ENCODE measurements at places on chromosomes 2 and 18. TPM values are rescaled to one million over a fixed set of nuclear protein-coding genes. Genes with fewer than 3 reads are reported as not detected.

- DNase-seq: no peak
Measured at GRCh38 chr18:26909599-26910290, 44.2 kb upstream of the AQP4 start.

LYPD6B gene
- total RNA-seq: not detected

PAX8 gene
- total RNA-seq: 0.64 TPM

GRCh38 chr2:41828052-41828643, 219.7 kb upstream of the PKDCC start:
- no peak for DNase-seq

DNA sequence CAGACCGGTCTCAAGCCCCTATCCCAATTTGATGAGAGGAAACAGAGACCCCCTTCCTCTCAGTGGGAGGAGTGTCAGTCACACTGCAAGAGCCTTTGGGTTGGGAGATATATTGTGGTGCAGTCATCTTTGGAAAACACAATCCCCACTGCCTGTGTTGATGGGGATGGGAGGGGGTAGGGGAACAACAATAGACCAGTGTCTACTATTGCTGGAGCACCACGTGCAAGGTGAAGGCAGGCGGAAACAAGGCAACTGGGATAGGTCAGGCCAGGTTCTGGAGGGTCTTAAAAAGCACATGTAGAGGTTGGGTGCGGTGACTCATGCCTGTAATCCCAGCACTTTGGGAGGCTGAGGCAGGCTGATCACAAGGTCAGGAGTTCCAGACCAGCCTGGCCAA, 127.9 kb downstream of the ZFP36L2 start:
- DNase-seq: no peak

CHRNG gene
- total RNA-seq: not detected

DNA sequence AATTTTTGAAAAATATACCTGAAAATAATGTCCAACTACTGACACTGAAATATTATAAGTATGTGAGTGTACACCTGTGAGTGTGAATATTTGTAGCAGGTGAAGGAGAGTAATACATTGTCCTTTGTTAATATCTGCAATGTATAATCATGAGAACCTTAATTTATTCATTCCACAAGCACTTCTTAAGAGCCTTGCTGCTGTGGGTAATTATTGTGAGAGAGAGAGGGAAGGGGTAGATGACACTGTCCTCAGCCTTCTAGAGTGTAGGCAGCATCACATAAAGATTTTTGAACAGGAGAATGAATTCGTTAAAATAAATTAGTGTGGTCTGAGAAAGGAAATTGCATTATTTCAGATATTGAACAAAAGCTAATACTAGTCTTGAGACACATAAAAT, 157.2 kb downstream of the MAP2 start:
- DNase-seq: no peak

DNA sequence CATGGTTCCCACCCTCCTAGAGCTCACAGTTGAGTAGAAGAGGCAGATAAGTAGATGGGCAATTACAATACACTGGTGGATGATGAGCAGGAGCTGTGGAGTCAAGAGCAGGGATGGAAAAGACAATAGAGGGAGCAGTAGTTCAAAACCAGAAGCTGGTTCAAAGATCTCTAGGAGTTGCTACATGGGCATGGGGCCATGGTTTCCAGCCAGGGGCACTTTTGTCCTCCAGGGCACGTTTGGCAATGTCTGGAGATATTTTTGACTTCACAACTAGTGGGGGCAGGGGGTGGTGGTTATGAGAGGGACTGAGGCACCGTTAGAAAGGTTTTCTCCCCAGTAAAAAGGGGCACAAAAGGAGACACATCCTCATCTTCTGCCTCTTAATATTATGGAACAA, 236.0 kb downstream of the DYSF start:
- DNase-seq: no peak

- DNase-seq: no peak
Measured at GRCh38 chr2:33342705-33343104, 133.7 kb upstream of the RASGRP3 start.

SLC9A4 gene
- 0.14 TPM for total RNA-seq

DNA sequence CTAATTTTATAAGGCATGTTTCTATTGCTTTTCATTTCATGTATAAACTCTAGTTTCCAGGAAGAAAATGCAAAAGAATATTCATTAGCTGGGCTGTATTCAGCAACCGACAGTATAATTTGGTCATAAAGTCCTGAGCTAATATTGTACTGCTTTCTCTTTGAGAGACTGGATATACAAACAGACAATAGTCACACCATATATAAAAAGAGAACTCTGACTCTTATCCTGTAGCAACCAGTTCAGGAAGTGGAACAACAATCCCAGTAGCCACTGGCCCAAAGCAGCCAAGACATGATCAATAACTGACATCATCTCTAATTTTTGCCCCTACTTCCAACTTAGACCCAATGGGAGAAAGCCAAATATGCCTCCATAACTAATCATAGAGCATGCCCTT, 160.8 kb downstream of the FSIP2 start:
- no peak for DNase-seq

NT5C1B gene
- total RNA-seq: not detected

DNA sequence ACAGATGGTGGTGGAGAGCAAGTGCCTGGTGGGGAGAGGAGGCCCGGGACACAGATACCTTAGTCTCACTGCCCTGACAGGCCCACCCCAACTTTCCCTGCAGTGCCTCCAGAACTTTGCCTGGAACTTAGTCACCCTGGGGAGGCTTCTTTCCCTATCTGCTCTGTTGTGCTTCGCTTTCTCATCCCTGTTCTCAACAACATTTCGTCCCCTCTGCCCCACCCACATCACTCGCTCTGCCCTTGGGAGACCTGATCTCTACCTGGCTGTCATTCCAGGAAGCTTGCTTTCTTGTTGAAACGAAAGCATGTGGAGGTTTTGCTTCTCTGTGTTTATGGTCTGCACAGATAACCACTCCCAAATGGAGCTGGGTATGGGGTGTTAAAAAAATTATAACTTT, 93.8 kb downstream of the PRKCE start:
- no peak for DNase-seq

DNA sequence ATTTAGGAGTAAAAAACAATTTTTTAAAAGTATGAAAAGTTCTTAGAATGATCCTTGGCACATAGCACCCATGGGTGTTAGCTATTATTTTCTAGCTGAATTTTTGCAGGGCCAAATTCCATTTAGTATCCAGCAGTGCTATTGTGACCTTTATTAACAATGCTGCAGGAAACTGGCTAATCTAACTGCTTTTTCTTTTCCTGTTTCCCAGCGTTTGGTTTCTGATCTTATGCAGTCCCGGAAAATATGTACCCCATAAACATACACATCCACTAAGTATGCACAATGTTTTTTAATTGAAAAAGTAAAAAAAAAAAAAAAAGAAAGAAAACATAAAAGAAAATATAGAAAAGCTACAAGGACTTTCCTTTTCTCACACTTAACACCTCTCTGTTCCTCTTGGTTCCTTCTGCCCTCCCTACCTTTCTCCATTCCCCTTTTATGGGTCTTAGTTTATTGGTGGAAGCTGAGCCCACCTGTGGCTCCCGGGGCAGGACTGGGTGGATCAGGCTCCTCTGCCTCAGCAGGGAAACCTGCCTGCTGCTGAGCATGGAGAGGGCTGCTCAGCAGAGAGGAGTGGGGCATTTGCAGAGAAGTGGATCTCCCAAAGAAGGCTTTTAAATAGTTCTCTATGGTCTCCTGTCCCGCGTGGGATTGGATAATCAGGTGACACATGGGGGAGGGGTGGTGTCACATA, 9.3 kb upstream of the SLC16A14 start:
- DNase-seq: no peak

ANKRD30B gene
- not detected for total RNA-seq
